EL (cell line): ENCODE measurements at places on chromosomes 7 and 10.

GRCh38 chr10:10772874-10773508, 244.7 kb upstream of the CELF2 start:
- DNase-seq = no peak

- DNase-seq = peak; percentile 40
Measured at GRCh38 chr7:130180571-130181262, 24.5 kb downstream of the TMEM209 start.

GRCh38 chr10:122561212-122561611, 658 bp downstream of the DMBT1 start:
- peak; percentile 12 for DNase-seq

GRCh38 chr10:110153396-110153795, 54.0 kb upstream of the MXI1 start:
- DNase-seq = no peak

- DNase-seq = no peak
Measured at GRCh38 chr7:20466543-20467021, 135.9 kb downstream of the ITGB8 start.

DNA sequence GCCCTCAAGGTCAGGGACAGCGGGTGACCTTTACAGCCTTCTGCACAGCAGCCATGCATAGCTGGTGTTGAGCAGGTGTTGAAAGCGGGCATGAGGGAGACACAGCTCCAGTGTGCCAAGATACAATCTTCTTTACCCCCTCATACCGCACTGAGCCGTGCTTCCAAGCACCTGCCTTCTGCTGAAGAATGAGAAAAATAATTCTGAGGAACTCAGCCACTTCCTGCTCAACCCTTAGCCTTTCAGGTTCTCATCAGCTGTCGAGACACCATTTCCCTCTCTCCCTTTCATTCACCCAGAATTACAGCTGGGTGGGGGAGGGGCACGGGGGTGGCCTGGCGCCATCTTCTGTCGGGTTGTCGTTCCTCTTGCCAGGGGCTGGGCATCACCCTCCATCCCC, 58.6 kb downstream of the COL13A1 start:
- no peak for DNase-seq

DNA sequence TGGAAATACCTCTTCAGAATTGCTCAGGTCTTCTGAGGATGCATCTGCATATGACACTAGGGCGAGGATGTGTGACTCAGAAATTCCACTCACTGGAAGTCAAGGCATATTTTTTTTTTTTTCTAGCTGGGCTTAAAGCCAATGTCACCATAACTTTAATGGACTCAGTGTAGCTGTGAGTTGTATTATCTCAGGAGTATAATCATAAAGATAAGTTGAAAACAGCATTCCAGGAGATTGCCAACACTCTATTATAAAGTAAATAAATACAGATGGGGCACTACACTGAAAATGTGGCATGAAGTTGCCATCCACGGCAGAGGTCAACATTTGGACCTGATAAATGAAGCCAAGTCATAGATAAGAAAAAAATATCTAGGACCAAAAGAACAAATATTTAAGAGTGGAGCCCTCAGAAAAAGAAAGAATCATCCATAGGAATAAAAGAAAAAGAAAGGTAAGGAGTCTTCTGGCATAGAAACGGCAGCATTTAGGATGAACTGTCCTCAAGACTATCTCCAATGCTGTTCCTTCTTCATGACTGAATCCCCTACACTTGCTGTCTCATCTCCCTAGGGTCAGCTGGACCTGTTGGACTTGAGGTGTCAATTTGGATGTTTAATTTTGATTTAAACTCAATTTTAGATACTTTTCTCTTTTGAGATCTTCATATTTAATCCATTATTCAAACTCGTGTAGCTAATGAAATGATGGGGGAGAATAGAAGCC, 72.9 kb upstream of the CAV2 start:
- peak; percentile 91 for DNase-seq

GRCh38 chr10:100020886-100021253, 11.1 kb upstream of the DNMBP start:
- DNase-seq = no peak

DNA sequence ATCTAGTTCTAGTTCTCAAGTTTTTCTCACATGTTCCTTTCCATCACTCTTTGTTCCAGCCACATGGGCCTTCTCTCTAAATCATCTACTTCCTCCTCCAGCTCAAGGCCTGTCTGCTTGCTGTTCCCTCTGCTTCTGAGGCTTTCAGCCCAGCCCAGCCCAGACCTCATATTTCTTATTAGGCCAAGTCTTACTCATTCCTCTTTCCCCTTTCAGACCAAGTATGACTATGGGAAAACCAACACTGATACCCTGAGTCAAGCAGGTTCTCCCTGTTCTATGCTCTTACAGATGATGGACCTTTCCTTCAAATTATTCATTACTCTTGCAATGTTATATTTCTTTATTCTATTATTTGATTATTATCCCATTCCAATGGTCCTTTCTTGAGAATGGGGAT, 80.3 kb upstream of the SEM1 start:
- DNase-seq = no peak

- DNase-seq = no peak
Measured at GRCh38 chr7:44445986-44446671, 44.3 kb downstream of the NUDCD3 start.

- DNase-seq = no peak
Measured at GRCh38 chr10:101906586-101907183, 63.1 kb upstream of the KCNIP2 start.

DNA sequence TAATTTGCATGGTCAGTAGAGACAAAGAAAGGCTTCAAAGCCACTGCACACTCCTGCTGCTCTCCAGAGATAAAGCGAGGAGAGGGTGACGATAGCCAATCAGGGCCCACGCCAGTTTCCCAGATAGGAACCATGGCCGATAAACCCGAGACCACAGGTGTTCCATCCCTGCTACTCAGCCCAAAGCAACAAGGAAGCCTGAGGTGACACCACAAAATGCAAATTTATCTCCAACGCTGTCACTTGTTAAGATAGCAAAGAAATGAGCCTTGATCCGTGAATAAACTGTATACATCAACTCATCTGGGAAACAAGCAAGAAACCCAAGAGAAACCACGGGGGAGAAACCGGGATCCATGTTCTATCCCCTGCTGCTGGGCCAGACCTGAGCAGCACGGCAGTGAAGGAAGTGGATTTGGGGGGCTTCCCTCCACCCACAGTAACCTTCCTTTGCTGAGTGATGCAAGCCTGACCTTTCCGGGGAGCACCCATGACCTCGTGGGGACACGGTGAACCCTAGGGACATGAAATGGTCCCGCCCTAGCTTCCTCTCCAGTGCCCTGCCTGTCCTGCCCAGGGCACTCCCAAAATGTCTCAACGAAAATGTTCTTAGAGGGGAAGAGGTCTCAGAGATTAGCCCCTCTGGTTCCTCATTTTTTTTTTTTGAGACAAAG, 164.6 kb downstream of the PTPRN2 start:
- no peak for DNase-seq

DNA sequence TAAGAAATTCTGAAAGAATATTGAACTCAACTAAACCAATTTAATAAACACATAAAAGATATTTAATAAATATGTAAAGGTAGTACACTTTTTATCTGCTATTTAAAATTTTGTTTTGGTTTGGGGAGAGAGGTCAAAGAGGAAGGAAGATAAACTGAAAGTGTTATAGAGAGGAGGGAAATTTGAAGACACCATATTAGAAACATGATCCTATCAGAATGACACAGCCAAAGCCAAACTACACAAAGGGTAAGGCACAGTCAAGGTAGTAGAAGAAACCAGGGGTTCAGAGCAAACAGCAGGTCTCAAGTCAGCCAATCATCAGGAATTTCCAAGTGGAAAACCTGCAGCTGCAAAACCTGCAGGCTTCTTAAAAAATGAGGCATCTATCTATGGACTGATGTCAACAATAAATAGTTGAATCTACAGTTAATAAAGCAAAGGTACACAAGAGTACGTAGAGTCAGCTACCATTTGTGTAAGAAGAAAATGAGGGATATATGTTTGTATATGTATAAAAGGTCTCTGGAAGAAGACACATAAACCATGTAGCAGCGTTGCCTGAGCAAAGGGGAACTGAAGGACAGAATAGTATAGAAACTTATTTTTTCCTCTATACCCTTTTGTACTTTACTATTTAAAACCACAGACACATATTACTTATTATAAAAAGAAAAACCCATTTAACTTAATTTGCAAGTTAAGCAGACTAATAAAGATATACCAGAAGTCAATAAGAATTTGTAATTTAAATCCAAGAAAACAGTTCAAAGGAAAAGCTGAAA, 10.0 kb downstream of the ZNF800 start:
- DNase-seq = no peak

DNA sequence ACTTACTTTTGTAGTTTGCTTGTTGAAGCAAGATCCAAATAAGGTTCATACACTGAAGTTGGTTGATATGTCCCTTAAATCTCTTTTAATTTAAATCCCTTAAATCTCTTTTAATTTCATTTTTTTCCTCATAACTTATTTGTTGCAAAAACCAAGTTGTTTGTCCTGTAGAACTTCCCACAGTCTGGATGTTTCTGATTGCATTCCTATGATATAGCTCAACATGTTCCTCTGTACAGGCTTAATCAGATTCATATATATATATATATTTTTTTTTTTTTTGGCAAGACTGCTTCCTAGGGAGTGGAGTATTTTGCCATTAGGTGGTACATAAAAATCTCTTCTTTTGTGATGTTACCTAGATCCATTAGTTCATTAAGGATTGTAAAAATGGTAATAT, 174.9 kb upstream of the MKLN1 start:
- no peak for DNase-seq

GRCh38 chr7:142231716-142232115, 26.1 kb downstream of the PRSS58 start:
- DNase-seq = no peak

DNA sequence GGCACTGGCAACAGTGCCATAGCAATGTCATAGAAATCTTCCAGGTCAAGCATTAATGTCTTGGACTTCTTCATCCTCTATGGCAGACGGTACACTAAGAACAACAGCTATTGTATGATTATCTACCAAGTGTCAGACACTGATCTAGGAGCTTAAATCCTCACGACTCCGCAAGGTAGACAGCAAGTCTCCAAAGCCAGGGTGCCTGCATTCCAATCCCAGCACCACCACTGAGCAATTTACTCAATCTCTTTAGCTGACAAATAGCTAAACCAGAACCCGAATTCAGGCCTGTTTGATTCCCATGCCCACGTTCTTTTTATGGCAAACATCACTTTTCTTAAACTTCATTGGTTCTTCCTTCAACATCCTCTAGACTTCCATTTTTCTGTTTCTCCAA, 31.8 kb downstream of the DNMBP start:
- DNase-seq = no peak
